ENCODE measurements at places on chromosomes 2 and 18.

DNA sequence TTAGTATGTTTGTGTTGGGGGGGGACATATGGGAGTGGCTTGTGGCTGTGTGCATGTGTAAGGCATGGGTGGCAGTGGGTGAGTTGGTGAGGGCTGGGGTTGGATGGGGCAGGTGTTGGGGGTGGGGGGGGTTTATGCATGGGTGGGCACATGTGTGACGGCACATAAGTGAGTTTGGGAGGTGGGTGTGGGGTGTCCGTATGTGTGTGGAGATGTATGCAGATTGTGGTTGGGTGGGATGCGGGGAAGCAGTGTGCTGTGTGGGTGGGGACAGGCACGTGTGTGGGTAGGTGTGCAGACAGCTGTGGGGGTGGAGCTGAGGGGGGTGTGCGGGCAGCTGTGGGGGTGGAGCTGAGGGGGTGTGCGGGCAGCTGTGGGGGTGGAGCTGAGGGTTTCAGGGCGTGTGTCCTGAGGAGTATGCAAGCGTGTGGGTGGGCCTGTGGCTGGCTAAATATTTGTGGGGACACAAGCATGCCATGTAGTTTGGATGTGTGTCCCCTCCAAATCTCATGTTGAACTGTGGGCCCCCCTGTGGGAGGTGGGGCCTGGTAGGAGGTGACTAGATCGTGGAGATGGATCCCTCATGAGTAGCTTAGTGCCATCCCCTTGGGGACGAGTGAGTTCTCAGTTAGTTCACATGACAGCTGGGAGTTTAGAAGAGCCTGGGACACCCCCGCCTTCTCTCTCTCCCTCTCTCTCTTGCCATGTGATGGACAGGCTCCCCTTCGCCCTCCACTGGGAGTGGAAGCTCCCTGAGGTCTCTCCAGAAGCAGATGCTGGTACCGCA lies 59.4 kb downstream of the ANKMY1 start:
- no peak for DNase-seq

GRCh38 chr2:46252891-46253659 lies 44.1 kb upstream of the EPAS1 start:
- no peak for DNase-seq

DNA sequence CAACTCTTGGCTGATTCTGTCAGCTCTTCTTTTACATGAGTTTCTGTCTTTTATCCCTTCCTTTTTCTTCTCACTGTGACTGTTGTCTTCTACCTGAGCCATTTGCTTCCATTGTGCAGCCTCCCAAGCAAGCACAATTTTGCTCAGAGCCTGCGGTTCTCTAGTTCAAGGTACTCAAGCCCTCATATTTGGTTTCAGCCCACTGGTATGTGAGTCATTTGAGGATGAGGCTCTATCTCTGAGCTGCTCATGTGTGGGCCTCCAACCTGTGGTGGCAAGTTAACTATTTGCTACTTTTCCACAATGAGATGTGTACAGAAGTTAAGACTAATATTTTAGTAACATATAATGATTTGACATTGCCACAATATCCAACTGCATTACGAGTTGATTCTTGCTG lies 183.0 kb downstream of the PHLPP1 start:
- DNase-seq = no peak

DNA sequence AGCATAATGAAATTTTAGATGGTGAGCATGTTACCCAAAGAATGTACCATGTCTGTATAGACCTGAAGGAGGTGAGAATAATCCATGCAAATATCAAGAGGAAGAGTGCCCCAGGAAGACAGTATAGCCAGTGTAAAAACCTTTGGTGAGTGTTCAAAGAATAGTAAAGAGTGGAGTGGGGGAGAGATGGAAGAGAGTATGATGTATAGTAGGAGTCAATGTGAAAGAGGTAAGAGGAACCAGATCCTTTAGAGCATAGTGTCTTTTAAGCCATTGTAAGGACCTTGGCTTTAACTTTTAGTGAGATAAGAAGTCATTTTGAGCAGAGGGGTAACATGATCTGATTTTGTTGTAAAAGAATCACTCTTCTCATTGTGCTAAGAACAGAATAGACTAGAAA lies 1052.3 kb upstream of the ZEB2 start:
- no peak for DNase-seq

DNA sequence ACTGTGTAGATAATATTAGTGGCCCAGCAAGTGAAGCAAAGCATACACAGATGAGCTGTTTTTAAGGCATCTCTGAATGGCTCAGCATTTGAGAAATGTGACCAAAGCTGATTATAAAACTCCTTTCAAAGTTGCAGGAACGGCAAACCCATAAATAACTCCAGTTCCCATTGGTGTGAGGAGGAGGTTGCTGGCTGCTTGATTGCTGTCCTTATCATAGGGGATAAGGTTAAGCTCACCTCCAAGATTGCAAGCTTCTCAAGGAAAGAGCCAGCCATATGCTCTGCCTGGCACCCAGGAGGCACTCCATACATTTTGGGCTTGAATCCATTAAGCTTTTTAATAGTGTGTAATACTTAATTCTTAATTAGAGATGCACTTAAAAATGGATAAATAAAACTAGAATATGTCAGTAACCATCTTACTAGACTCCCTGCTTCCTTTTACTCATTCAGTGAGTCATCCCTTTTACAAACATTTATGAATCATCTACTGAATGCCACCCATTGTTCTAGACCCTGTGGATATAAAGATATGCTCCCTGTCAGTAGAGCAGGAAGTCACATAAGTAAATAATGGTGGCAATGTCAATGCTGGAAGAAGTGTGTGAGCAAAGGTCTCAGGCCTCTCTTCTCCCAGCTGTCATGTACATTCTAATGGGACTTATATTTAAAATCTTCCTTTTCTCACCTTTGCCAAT lies 99.3 kb downstream of the SPATS2L start:
- DNase-seq = no peak

DNA sequence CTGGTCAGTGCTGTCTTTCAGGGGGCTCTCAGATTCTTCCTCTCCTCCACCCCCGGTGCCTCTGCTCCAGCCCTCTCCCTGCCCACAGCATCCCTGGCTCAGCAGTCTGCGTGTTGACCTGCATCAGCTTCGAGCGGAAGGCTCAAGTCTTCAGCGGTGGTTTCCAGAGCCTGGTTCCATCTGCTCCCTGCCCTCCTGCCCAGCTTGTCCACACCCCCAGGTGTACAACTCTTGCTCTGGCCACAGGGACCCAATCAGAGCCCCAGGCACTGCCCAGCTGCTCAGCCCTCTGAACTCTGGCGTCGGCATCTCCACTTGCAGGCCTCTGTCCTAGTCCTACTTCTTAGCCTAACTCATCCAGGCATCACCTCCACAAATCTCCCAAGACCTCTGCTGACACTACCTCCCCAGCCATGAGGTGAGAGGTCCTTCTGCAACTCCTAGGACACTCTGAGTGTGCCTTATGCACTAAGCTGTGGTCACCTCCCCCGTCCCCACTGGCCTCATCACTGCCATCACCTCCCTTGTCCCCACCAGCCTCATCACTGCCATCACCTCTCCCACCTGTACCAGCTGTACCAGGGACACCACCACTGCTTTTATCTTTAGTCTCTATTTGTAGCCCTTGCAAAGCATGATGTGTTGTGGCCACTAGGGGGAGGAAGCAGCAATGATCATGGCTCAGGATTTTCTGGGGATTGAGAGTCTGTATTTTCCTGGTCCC lies 60.9 kb downstream of the EDAR start:
- DNase-seq = no peak

DNA sequence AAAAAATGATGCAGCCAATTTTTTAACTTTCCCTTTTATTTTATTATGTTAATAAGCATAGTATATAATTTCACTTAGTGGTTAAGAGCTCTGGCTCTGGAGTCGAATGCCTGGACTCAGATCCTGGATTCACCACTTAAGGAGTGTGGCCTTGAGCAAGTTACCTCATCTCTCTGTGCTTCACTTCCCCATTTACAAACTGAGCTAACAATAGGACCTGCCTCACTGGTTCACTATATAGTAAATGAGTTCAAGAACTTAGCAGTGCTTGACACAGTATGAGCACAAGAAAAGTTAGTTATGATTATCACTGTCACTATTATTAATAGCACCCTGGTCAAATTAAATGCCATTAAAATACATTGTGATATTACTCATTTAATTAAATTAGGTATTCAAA lies 30.6 kb downstream of the SCN3A start:
- DNase-seq = no peak

GRCh38 chr2:186422226-186422625 lies 63.8 kb upstream of the ZC3H15 start:
- DNase-seq = no peak

GRCh38 chr2:67564076-67564475 lies 166.9 kb downstream of the ETAA1 start:
- DNase-seq = no peak

DNA sequence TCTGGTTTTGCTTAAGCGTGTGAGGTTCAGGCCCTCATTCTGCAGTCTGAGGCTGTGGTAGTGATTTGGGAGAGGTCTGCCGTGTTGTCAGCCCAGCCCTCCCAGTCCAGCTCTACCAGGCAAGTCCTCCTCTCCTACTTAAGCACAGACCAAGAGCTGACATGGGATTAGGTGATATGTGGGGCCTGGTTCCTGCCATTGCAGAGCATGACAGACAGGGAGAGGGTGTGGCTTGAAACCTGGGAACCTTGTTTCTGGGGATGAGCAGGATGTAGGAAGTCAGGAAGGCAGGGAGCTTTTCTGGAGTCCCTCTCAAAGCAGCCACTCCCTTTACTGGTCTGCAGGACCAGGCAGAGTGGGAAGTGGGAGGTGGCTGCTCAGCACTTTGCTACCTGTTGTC lies 38.6 kb downstream of the PTPRM start:
- DNase-seq = no peak

- DNase-seq = no peak
These were observed 1322.9 kb upstream of the TMEFF2 start for GRCh38 chr2:193517615-193518014.

- no peak for DNase-seq
These were observed 10.6 kb downstream of the LRP2 start for GRCh38 chr2:169351725-169352124.

Data from right renal pelvis (tissue), 4 donors.